ENCODE measurements at places on chromosomes 2 and 18.

GRCh38 chr2:127695491-127696472, 5.5 kb upstream of the SFT2D3 start:
- DNase-seq: peak; percentile 8

DNA sequence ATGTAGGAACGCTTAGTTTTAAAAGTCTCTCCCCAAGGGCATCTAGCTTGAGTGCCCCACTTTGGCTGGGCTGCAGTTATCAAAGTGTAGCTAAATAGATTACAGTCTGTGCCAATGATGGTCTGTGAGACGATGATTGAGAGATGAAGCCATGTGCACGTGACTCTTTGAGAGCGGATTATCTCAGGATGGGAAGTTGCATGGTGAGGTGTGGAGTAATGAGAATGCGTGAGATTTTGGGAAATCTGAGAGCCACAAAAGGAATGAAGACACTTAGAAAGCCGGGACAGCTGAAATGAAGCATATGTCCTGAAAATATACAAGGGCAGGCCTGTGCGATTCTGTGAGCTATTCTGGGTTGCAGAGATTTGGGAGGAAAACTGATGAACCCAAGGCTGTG, 370.0 kb downstream of the TGIF1 start:
- DNase-seq: no peak

- no peak for DNase-seq
Measured at GRCh38 chr2:26528836-26529235, 50.9 kb upstream of the OTOF start.

- DNase-seq: no peak
Measured at GRCh38 chr2:23376972-23377371, 8.0 kb upstream of the KLHL29 start.

DNA sequence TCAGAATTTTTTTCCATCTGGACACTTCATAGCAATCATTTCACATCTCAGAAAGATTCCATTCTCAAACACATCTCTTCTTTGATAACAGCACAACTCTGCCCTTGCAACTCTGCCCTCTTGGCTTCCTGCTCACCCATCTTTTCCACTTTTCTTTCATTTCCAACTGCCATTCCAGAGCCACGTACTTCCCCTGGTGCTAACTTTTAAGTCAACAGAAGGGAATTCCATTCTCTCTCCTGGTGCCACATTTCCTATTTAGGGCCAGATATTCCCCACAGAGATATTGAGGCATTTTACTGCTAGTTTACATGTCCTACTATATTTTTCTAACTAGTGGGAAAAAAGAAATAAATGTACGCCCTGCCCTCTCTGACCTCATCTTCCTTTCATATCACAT, 590.2 kb downstream of the ARHGAP15 start:
- peak; percentile 8 for DNase-seq

GRCh38 chr18:62334120-62334519, 9.0 kb downstream of the TNFRSF11A start:
- peak; percentile 35 for DNase-seq

GRCh38 chr18:48031641-48032040, 101.2 kb upstream of the SMAD2 start:
- no peak for DNase-seq

DNA sequence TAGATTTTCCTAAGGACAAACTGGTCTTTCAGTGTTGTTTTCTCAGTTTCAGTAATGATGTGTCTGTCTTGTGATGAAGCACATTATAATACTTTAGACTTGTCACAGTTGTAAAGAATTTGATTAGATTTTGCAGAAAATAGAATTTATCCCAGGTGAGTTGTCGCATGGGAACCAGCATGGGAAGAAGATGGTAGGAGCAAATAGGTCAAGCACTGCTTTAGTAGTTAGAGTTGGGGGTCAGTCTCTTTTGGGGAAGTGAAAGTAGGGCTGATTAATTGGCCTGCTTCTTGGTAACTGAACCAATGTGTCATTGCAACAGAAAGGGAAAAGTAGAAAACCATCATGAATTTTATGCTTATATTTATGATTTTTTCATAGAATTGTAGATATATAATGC, 153.2 kb upstream of the MYO3B start:
- no peak for DNase-seq

DNA sequence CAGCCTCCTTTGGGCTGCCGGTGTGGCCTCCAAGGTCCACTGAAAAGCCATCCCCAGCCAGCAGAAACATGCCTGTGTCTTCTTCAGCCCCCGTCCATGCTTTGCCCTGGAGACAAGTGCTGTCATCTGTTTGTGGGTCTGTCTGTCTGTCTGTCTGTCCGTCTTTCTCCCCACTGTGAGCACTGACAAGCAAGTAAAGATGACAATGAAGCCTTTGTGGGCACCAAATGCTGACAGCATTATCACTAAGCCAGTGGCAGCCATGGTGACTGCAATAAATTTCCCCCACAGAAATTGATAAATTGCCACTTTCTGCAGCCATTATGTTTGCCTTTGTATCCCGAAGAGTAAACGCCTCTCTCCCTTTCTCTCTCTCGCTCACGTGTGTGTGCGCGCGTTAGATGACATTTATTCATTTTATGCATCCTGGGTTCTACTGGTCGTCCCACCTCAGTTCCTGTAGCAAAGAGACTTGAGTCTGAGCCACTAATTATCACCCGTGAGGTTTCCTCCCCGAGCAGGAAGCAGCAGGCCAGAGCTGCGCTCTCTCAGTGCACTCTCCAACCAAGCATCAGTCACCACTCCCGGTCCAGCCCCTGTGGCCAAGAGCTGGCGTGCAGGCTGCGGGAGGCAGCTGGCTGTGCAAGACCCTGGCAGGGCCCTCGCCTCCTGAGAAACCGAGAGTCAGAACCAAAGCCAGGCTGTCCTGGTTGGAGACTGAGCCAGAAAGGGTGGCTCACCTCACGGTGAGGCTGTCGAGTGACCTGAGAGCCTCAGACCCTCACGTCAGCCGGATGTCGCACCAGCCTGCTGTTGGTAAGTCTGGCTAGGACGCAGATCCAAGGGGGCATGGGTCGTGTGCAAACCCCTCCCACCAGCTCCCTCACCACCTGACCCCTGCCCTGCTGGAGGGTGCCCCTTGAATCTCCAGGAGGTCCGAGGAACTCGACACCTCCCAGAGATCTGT, 6.9 kb downstream of the STEAP3 start:
- DNase-seq: no peak

DNA sequence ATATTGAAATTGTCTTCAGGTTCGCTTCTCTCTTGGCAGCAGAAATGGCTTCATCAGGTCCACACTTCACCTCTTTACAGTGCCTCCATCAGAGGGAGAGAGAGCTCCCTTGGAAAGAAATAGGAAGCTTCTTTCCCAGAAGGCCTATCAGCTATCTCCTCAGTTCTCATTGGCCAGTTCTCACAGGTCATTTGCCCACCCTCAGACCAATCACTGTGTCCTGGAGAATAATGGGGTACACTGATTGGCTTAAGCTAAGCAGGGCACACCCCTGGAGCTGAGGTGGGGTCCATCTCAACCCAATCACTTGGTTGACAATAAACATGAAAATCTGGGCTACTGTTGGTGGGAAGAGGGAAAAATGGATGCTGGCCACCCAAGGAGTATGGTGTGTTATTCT, 5.2 kb downstream of the GNLY start:
- peak; percentile 7 for DNase-seq

- no peak for DNase-seq
Measured at GRCh38 chr2:11532416-11533055, 1.3 kb upstream of the GREB1 start.

DNA sequence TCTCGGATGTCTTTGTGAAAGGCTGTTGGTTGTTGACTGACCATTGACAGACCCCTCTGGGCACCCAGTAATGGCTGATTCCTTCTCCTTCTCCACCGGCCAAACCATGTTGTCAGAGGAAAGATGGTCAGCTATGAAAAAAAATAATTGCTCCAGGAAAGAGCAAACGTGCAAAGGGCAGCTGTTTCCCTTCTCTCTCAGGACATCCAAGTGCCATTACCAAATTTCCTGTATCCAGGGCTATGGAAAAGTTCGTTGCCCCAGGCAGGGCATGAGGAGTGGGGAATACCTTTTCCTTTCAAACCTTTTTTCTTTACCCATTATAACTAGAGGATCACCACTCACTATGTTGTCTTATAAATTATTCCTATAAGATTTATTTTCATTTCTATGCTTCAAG, 321.5 kb upstream of the HNRNPA3 start:
- no peak for DNase-seq

DNA sequence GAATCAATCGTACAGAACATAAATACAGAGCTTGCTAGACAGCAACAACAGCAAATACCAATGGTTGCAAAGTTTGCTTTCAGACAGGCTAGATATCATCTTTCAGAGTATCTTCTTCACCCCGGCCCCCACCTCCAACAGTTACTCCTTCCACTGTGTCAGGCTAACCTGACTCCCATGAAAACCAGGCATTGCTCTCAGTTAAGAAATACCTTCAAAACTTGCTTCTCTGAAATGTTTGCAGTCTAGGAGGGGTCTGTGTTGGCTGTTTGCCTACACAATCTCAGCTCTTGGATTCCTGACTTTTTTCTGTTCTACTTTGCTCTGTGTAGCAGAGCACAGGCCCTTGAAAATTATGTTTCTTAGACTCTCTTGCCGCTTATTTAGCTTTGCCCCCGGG, 599.5 kb upstream of the SYT4 start:
- no peak for DNase-seq

- no peak for DNase-seq
Measured at GRCh38 chr18:31609886-31610285, 18.2 kb downstream of the TTR start.

DNA sequence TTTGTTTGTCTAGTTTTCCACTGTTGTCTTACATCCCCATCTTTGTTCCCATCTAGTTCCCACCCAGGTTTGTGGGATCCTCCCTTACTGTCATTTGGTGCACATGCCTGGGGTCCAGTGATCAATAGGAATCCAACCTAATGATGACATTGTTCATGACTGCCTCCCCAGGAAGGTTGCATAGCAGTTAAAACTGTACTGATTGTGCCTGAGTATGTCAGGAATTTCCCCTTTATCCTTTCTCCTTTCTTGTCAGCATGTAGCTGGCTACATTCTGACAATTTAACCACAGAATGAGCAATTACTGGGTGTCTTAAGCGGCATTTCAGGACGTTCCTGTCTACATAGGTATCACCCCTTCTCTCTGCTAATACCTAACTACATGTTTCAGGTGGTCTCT, 653.0 kb downstream of the CNTNAP5 start:
- no peak for DNase-seq

DNA sequence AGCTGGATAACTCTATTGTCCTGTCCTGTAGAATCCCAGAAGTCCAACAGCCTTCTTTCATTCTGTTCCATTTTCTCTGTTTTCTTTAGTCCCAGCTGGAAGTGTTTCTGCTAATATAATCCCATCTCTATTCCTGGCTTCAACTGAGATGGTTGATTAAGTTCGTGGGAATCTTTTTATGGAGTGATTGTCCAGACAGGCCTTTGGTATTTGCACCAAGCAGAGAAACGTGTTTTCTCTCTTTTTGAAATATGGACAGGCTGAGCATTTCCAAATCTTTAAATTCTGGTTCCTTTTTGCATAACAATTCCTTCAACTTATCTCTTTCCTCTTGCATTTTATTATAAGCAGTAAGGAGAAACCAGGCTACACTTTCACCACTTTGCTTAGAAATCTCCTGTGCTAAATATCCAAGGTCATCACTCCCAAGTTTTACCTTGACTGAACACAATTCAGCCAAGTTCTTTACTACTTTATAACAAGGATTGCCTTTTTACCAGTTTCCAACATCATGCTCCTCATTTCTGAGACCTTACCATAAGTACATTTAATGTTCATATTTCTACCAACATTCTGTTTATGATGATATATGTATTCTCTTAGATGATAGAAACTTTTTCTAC, 108.8 kb downstream of the ZFP36L2 start:
- no peak for DNase-seq

- no peak for DNase-seq
Measured at GRCh38 chr2:75289771-75290170, 90.5 kb upstream of the TACR1 start.

- peak; percentile 62 for DNase-seq
Measured at GRCh38 chr2:202237787-202238233, 587 bp downstream of the SUMO1 start.

DNA sequence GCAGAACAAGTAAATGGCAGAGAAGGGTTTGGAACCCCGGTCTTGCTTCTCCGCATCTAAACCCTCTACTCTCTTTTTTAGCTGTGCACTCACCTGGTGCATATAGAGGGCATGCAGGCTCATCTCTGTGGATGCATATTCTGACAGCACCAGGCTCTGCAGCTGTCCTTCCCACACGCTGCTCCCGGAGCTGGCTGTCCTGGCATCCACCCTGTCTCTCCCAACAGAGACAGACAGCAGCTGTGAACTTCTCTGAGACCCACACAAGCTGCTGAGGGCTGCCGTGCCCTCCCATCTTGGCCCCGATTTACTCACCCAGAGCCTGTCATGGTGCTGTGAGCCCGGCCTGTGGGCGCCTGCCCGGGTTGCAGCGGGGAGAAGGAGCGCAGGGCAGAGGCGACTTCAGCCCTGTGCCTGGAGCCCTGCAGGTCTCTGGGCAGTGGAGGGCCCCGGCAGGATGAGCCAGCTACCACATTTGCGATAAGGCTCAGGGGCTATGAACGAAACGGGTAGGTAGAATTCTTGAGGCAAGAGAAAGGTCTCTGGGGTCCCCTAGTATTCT, 3.3 kb upstream of the ABCB6 start:
- no peak for DNase-seq

GRCh38 chr2:217740756-217741155, 262.0 kb downstream of the TNS1 start:
- no peak for DNase-seq

GRCh38 chr2:15363142-15363541, 198.0 kb downstream of the NBAS start:
- DNase-seq: peak; percentile 14

- no peak for DNase-seq
Measured at GRCh38 chr18:47531717-47532116, 280.3 kb upstream of the SKOR2 start.

DNA sequence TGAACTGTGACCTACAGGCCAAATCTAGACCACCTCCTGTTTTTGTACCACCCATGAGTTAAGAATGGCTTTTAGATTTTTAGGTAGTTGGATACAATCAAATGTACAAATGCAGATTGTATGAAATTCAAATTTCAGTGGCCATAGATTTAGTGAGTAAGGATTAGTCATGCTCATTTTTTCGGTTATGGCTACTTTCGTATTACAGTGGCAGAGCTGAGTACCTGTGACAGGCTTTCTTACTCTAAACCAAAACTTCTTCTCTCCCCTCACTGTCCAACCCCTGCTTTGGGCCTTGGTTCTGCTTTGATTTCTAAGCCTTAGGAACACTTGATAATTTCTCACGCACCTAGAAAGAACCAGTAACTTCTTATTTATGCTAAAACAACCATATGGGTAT, 82.1 kb downstream of the CDC42EP3 start:
- peak; percentile 42 for DNase-seq

DNA sequence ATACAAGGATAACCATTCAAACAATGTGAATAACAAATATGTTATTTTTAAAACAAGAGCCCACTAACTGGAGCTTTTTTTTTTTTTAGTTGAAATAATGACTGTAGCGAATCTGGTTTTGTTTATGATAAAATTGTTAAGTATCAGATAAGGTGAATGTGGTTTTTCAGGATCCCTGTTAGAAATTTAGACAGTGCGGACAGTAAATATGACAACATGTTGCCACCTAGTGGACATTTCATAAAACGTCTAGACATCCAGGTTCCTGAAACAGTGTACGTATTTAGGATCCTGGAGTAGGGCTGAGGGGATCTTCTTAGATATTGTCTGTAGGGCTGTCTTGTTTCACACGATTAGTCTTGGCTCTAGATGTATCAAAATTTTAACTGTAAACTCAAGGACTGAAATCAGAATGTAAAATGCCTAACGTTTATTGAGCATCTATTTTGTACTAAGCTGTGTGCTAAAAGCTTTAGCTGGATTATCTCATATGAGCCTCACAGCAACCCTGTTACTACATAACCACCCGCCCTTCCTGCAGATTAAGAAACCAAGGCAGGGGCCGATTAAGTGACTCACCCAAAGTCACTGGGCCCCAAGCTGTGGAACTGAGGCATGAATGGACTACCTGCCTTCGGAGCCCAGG, 23.9 kb upstream of the CCDC68 start:
- peak; percentile 60 for DNase-seq
